ENCODE measurements at places on chromosomes 5 and 9. TPM values are rescaled to one million over a fixed set of nuclear protein-coding genes. Genes with fewer than 3 reads are reported as not detected.

Gene BASP1
- total RNA-seq = 390 TPM

Gene PCDHA1
- 1.4 TPM for total RNA-seq

Gene HINT2
- total RNA-seq = 25.1 TPM

Gene C9orf78
- total RNA-seq = 42.9 TPM

Gene FOXD4L4
- total RNA-seq = 2.9 TPM

Gene EPB41L4B
- total RNA-seq = 24.5 TPM

Gene PCDHB12
- 13.7 TPM for total RNA-seq

Gene SLC46A2
- total RNA-seq = 1.2 TPM

Gene RFX3
- total RNA-seq = 65.4 TPM

Gene DAB2
- 18.9 TPM for total RNA-seq

Gene SSBP2
- 103 TPM for total RNA-seq

Gene PRR16
- 5.1 TPM for total RNA-seq

Gene DDX4
- total RNA-seq = 0.34 TPM

Gene PHYHD1
- 30.5 TPM for total RNA-seq

Gene APBA1
- total RNA-seq = 78.0 TPM

Gene MYMK
- total RNA-seq = not detected

Gene ENDOG
- total RNA-seq = 40.7 TPM

Gene DNM1
- total RNA-seq = 368 TPM

Gene BAG1
- total RNA-seq = 76.9 TPM

Gene FABP6
- 8.6 TPM for total RNA-seq

Gene DAB2IP
- total RNA-seq = 108 TPM
